AG09309 (cell line): ENCODE measurements at places on chromosomes 1 and 21.
A peak's percentile ranks its signal among the peaks of the same experiment; 100 is the strongest.

- no peak for DNase-seq
Observed at GRCh38 chr21:31480228-31480627, 136.2 kb upstream of the TIAM1 start.

GRCh38 chr1:81585371-81585770, 215.4 kb upstream of the ADGRL2 start:
- no peak for DNase-seq

DNA sequence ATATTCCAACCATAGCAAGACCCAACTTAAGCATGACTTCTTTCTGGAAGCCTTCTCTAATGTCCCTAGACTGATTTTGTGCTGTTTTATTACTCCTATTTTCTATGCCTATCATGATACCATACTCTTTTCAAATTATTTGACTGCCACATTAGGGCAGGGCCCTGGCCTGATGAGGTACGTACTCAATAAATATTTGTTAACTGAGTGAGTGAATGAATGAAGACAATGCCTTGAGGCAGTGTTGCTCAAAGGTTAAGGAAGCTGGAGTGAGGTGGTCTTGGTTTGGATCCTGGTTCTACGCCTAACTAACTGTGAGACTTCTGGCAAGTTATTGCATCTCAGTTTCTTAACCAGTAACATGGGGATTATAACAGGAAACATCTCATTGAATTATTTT, 38.3 kb upstream of the BACH1 start:
- no peak for DNase-seq

GRCh38 chr1:180230791-180231505, 884 bp downstream of the LHX4 start:
- DNase-seq, result no peak

- DNase-seq, result no peak
Observed at GRCh38 chr21:45670731-45671130, 27.2 kb downstream of the PCBP3 start.

DNA sequence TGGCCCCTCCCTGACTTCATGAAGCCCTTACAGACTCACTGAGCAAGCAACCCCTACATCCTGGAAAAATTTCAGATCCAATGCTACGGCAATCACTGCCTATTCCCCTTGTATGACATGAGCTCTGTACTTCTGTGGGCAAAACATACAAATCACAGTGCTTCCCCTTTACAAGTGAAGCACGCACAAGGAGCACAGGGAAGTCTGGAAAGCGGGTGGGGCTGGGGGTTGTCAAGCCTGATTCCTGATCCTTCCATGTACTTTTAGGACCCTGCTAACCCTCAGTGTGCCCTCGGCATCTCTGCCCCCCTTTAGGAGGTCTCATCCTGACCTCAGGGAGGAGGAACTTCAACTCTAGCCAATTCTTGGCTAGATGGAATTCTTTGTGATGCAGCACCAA, 405.7 kb upstream of the POU3F1 start:
- no peak for DNase-seq

GRCh38 chr1:97989094-97989680, 68.4 kb upstream of the DPYD start:
- DNase-seq, result peak; percentile 14

DNA sequence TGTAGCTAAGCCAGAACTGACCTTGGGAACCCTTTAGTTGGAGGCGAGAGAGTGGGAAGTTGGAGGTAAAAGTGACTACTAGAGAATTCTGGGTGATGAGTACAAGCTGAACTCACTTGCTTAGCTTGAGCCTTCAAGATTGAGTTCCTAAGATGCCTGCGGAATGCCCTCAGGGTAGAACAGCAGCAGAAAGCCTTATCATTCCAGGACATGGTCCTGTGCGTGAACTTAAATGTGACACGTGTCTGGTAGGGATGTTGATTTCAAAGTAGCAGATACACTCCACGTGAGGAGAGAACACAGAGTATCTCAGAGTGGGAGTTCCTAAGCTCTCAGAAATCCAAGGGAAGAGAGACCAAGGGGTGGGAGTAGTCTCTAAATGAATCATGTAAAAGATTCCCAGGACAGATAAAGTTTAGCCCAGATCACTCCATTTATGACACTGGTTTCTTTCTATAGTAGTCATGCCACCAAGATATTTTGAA, 60.1 kb downstream of the KCNK1 start:
- DNase-seq, result no peak

DNA sequence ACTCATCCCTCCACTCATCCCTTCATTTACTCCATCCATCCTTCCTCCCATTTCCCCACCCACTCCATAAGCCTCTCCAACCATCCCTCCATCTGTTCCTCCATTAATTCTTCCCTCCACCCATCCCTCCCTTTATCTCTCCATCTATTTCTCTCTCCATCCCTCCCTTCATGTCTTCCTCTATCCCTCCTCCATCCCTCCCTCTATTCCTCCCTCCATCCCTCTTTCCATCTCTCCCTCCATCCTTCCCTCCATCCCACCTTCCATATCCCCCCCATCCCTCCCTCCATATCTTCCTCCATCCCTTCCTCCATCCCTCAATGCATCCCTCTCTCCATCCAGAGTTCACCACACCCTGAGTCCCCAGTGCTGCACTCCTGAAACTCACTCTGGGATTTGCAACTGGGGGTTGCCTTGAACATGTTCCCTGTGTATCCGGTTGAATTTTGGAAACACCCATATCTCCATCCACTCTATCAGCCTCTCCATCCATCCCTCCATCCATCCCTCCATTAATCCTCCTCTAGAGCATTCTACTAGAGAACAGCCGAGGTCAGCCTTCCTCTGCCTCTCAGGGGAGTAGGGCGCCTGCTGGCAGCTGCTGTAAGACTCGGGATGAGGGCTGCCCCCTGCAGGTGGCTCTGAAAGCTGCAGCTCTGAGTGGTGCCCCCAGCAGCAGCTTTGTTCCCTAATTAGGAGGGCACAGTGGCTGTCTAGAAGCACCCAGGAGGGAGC, 39.4 kb downstream of the ABCG1 start:
- no peak for DNase-seq

GRCh38 chr1:67339623-67340343, 32.1 kb downstream of the IL12RB2 start:
- peak; percentile 33 for DNase-seq

DNA sequence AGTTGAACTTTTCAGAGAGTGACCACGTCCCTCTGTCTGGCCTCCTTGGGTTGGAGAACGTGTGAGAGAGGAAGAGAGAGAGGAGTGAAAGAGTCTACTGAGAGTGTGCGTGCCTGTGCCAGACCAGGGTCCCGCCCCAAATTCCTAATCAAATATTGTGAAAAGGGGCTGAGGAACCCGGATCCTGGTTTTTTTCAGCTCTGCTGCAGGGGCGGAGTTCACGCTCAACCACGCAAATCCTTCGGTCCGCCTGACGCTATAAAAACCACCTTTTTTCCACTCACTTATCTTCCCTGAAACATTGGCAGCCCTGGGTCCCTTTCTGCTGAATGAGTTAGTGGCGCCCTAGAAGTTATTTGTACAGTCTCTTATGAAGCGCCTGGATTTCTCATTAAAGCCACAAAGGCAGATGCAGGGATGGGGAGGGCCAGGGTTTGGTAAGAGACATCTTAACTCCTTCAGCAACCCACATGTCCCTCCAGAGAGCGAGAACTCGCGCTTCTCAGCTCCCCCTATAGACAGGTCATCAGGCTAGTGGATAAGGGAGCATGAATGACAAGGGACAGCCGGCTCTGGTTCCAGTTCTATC, at the start of gene FMOD:
Gene FMOD (minus strand): TSS at position 86 of the 589 bp plus-strand sequence. CDS start 2,852 bp downstream, outside the sequence.
- DNase-seq, result no peak

- DNase-seq, result no peak
Observed at GRCh38 chr1:1178794-1179331, 5.2 kb downstream of the TTLL10 start.

GRCh38 chr1:228289239-228289849, 81.5 kb downstream of the OBSCN start:
- DNase-seq, result no peak

DNA sequence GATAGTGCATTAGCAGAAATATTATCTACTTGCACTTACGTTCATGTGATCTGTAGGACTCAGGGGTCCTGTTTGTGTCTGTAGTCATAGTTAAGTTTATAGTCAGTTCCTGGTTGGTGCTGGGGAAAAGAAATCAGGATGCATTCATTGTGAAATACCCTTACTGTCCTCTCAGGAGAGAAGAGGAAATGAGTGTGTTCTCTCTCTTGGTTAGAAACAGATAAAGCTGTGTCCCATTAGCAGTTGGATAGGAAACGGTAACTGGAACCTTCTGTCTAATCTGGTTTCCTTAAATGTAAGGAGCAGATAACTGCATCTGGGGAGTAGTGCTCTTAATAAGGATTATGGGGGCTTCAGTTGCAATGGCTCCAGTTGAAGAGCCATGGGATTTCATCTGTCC, 8.9 kb downstream of the SDCCAG8 start:
- no peak for DNase-seq

GRCh38 chr1:25912076-25912831, 6.0 kb upstream of the STMN1 start:
- DNase-seq, result no peak

GRCh38 chr1:84385347-84385746, 12.9 kb upstream of the DNASE2B start:
- DNase-seq, result no peak

DNA sequence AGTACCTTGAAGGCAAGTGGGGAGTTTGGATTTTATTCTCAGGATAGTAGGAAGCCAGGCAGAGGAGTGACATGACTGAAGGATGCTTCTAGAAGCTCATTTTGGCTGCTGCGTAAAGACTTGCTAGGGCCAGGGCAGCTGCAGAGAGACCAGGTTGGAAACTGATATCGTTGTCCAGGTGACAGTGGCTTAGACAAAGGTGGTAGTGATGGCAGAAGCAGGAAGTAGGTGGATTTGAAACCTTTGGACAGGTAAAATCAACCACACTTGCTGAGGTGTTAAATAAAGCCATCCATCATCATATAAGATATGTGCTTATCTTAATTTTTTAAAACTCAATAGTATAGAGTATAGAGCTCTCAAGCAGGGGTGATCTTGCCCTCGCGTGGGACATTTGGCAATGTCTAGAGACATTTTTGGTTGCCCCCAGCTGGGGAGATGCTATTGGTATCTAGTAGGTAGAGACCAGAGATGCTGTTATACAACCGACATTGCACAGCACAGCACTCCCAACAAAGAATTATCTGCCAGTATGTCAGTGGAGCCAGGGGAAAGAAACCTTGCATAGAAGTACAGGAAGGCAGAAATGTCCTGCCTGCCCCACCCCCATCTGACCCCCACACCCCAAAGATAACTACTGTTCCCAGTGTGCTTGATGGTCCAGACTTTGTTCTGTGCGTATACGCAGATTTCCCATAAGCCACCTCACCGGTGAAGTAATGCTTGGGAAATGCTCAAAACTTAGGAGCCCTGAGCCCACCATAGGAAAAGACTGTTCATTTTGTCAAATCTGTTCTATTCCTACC, 31.1 kb downstream of the TMEM51 start:
- DNase-seq, result no peak

DNA sequence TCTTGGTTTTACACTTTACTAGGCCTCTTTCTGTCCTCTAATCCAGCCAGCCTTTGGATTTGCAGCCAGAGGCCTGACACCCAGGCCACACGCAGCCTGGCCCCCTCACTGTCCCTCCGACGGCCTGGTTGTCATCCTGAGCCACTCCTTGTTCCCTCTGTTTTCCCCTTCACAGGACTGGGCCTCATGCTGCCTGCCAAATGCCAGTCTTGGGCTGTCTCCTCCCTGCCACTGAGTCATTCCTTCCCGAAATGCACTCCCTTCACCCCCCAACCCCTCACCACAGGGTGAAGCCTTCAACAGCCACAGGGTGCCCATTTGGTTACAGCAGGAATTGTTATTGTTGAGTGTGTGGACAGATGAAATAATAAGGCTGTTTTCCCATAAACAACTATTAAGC, 21.3 kb downstream of the ACOT11 start:
- DNase-seq, result peak; percentile 17

DNA sequence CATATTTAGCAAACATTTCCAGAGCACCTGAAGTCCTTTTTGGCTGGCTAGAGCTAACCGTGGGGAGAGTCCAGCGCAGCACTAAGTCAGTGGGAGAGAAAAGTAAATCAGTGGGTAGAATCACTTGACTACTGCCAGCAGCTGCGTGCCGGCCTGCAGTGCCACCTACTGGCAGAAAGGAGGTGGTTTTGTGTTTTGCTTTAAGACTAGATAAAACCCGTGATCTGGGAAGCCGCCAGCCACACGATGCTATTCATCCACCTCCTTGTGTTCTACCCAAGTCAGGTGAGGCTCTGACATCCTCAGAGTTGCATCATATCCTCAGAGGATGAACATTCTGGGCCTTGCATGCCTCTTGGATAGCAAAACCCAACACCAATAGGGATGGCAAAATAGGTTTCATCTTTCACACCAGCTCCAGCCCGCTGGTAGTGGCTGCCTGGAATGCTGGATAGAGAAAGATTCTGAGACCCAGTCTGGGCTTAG, 14.1 kb upstream of the HEYL start:
- DNase-seq, result no peak

- DNase-seq, result no peak
Observed at GRCh38 chr1:56054959-56055358, 524.4 kb downstream of the PLPP3 start.

DNA sequence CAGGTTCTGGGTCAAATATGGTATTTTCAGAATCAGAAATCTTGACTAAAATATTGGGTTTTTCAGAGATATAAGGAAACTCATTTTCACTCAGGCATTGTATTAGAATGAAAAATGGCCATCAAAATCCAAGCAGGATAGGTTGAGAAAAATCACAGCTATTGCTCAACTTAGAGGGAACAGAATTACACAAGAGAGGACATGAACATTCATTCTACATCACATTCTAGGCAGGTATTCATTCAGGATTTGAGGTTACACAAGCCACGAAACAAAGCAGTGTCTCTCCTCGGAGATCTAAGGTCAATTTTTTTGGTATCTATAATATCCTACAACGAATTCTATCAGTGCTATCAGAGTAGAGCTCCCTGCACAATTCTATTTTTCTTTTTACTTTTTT, 163.6 kb upstream of the HP1BP3 start:
- DNase-seq, result no peak

DNA sequence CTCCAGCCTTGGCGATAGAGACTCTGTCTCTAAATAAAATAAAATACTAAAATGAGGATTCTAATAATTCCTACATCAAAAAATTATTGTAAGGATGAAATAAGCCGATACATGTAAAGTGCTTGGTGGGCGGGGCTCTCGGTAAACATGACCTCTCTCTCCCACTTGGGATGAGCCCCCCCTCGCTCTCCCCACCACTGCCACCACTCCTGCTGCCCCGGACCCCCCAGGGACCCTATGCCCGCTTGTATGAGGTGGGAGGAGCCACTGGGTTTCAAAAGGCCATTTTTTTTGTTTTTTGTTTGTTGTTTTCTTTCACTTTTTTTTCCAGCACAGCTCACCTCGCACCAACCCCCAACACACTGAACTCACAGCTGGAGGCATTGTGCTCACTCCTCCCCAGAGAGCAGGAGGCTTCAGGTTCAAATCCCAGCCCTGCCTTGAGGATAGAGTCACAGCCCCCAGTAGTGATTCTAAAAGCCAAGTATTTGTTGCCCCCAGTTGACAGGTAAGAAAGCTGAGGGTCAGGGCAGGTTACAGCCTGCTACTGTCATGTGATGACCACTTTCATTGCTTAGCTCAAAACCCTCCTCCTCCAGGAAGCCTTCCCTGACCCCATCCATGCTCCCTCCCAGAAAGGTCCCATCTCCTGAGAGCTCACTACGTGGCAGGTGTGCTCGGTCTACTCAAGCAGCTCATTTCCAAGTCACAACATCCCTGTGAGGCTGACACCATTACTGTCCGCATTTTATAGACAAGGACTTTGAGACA, 4.2 kb downstream of the SDC3 start:
- DNase-seq, result no peak

GRCh38 chr1:150829751-150830150, 21.7 kb upstream of the CTSK start:
- DNase-seq, result no peak

- peak; percentile 72 for DNase-seq
Observed at GRCh38 chr1:77473690-77474089, 191.9 kb downstream of the AK5 start.

- no peak for DNase-seq
Observed at GRCh38 chr1:26003756-26004155, 5.9 kb upstream of the PAFAH2 start.
